ENCODE measurements at places on chromosomes 6 and 20. TPM values are rescaled to one million over a fixed set of nuclear protein-coding genes. Genes with fewer than 3 reads are reported as not detected.

Gene STMND1
- total RNA-seq: not detected

Gene SLC17A9
- total RNA-seq: not detected

Gene ARMC12
- 0.23 TPM for total RNA-seq

Gene HTR1B
- 0.07 TPM for total RNA-seq

Gene GABRR1
- total RNA-seq: not detected
